ENCODE measurements at places on chromosomes 6 and 20.

DNA sequence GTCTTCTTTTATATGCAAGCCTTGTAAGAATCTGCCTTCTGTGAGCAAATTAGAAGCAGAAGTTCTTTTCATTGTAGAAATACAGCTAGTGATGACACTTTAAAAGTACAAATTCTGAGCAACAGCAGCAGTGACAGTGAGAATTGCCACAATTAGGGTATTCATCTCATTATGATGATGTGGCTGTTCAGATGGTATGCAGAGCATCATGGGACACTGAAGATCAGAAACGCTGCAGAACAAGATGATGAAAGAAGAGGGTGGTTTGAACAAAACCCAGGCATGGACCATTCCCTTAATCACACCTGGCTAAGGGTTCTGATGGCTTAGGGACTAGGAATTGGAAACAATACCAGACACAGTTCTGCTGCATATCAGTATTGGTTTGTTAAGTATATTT is 312.7 kb upstream of the TBX18 start:
- no peak for DNase-seq

DNA sequence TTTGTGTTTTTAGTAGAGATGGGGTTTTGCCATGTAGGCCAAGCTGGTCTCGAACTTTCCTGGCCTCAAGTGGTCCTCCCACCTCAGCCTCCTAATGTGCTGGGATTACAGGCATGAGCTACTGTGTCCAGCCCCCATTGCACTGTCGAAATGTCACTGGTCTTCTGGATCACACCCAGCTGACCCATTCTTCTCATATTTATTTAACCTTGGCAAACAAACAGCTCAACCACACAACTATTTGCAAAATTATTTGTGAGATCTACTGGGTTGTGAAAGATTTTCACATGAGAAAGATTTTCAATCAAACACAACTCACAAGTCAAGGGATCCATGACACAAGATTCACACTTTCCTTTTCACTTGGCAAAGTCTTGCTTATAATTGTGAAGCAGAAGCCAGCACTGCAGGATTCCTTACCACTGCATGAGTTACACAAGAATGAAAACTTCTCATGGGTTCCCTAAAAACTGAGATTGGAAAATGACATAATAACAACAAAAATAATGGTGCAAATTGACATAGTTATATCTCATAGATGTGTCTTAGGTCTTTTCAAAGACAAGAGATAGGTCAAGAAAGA is 2.0 kb upstream of the CST9L start:
- no peak for DNase-seq

- DNase-seq = no peak
These were observed 167.8 kb upstream of the ZNF337 start for GRCh38 chr20:25864326-25864962.

DNA sequence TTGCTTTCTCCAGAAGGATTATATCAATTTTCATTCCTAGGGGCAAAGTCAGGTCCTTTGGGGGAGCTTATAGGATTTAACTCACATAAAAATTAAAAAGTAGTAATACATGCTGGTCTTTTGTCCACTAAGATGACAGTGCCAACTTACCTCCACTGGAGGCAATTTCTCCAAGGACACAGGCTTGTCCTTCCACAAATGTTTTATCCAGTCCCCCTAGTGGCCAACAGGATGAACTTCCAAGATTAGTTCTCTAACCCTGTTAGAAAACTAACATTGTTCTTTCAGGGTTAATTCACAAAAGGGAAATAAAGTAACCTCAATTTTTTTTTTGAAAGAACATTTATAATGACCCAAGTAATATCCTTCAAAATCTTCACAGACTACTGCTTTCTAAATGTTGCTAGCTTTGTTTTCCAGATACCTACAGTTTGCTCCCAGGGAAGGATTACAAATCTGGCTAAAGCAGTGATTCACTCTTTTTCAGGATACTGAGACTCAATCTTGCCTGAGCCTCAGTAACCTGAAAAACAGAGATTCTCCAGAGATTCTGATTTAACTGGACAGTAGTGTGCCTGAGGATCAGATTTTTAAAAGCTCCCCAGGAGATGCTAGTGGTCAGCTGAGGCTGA is 31.7 kb upstream of the UBR2 start:
- peak; percentile 70 for DNase-seq

DNA sequence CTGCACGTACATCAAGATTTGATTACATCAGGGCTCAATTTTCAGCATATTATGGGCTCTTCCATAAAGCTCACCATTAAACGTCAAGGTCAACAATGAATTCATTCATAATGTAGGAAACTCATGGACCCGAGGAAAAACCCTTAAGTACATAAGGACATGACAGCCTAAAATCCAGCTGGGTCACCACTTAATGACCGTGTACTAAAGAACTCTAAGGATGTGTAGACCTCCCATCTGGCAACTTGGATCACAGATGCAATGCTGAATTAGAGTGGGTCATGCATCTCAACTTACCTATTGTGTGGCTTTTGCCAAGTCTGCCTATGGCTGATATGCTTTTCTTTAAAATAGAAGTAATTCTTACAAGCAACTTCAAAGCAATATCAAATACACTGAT is 26.7 kb upstream of the DEFB112 start:
- no peak for DNase-seq
